ENCODE measurements at places on chromosomes 16 and 17. TPM values are rescaled to one million over a fixed set of nuclear protein-coding genes. Genes with fewer than 3 reads are reported as not detected.

DNA sequence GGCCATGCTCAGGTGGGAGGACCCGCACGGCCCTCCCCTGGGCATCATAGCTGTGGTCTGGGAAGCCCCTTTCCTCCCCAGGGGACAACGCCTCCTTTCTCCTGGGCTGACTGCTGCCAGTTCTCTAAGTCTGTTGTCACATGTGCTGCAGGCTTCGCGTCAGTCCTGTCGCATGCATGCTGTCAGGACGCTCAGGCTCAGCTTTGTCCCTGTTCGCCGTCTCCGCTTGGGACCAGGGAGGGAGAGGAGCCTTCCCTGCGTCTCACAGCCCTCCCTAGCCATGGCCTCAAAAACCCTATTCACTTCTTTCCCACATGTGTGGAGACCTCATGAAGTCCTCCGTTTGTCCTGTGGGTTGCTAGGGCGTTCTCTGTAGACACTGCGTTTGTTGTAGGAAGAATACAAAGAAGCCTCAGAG is 21.4 kb downstream of the LDHD start:
- no peaks in the 10 kb centered on the region for H3K27me3 ChIP-seq
- no peak for DNase-seq
- H3K4me3 ChIP-seq = no peak overlapping the region
- no peak overlapping the region for H3K27ac ChIP-seq
- H3K4me1 ChIP-seq = peaks cover 34% of the 10 kb centered on the region

DNA sequence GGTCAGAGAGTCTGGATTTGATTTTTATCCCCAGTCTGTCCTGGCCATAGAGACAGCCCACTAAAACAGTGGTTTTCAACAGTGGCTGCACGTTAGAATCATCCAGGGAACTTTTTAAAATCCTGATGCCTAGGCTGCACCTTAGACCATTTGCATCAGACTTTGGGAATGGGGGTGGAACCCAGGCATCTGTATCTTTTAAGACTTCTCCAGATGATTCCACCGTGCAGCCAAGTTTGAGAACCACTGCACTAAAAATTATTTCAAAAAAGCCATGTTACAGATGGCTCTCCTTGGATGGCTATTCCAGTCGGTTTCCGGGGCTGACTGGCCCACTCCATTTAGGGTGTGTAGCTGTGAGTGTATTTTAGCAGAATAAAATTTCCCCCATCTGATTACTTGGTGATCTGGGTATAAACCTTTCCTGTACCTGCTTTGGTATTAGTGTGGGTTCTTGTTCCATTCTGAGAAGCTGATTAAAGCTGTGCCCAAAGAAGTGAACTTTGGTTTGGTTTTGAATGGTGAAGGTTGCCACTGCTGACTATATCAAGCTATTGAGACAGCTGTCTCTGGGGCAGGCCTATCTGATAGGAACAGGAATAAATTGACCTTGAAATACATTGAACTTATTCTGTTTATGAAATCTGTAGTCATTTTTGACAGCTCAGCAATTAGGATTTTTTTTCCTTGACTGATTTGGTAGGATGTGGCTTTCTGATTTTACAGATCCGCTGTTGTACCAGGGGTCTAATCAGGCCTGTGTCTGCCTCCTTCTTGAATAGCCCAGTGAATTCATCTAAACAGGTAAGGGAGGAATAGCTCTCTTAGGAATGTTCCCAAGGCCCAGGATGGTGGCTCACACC is 1.3 kb downstream of the ATP5MC1 start:
- H3K4me1 ChIP-seq = peaks cover 38% of the 10 kb centered on the region
- peak overlapping the region; percentile 89 for H3K4me3 ChIP-seq
- H3K36me3 ChIP-seq = peaks cover 20% of the 10 kb centered on the region
- H3K27me3 ChIP-seq = no peaks in the 10 kb centered on the region
- no peak for DNase-seq

DNA sequence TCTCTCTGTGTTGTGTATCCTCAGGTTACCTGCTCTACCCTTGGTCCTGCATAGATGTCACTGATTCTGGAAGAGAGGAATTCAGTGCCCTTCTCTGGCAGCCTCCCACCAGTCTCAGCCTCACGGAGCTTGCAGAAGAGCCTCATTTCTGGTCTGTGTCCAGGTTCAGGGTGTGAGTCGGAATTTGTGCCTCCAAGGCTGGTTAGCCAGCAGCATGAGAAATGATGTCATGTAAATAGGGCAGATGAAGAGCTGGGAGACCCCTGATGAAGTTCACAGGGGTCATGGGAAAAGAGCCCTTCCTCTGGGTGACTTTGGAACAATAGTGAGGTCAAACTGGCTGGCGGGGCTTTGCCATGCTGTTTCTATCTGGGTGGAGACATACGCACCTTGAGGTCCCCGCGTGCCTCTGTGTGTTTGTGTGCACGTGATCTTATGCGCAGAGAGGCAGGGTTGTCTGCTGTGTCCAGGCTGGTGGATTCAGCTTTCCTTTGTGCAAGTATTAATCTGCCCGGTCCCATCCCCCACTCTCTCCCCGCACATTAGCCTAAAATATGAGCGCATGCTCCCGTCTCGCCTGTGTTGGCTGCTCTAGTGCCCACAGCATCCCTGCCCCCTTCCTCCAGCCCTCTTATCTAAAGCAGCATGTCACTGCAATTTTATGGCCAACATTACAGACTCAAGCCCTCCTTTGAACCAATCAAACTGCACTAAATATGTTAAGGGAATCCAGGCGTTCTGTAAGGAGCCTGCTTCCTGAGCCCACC is 256.3 kb upstream of the ZFHX3 start:
- no peak overlapping the region for H3K4me3 ChIP-seq
- H3K4me1 ChIP-seq = no peaks in the 10 kb centered on the region

- DNase-seq = no peak
- no peaks in the 10 kb centered on the region for H3K36me3 ChIP-seq
- no peak overlapping the region for H3K4me3 ChIP-seq
Observed at GRCh38 chr16:64711026-64711425, 410.8 kb downstream of the CDH11 start.

DNA sequence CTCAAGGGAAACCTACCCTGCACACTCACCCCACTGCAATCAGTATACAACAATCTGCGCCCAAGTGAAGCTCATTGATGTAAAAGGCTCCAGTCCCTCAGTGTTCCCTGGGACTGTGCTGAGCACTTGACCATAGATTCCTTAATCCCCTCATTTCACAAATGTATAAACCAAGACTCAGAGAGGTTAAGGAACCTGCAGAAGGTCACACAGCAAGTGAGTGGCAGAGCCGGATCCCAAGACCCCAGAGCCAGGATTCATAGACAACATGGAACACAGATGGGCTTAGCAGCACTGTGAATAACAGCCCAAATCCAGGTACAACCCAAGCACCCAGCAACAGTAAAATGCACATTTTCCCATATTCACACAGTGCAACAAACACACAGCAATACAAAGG is 225.7 kb downstream of the C16orf78 start:
- DNase-seq = no peak
- H3K27me3 ChIP-seq = peaks cover 8% of the 10 kb centered on the region
- no peak overlapping the region for H3K4me3 ChIP-seq
- H3K27ac ChIP-seq = no peak overlapping the region
- no peaks in the 10 kb centered on the region for H3K36me3 ChIP-seq

GRCh38 chr17:79156463-79157095 is 82.0 kb downstream of the ENGASE start:
- no peaks in the 10 kb centered on the region for H3K27me3 ChIP-seq
- DNase-seq = no peak
- H3K4me3 ChIP-seq = no peak overlapping the region
- no peak overlapping the region for H3K27ac ChIP-seq
- H3K4me1 ChIP-seq = peaks cover 8% of the 10 kb centered on the region

CETP gene
- not detected for total RNA-seq
